ENCODE measurements at places on chromosomes 5 and 9.

DNA sequence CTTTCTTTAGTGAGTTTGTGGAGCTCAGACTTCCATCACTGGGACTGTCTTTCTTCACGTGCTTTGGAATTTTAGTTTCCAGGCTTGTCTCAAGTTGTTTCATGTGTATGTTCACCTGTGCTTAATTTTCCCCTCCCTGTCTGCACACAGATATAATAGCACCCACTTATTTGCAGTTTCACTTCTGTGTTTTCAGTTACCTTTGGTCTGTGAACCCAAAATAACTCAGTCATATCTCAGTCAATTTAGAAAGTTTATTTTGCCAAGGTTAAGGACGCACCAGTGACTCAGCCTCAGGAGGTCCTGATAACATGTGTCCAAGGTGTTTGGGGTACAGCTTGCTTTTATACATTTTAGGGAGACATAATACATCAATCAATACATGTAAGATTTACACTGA lies 330.4 kb downstream of the ICE1 start:
- DNase-seq = no peak

DNA sequence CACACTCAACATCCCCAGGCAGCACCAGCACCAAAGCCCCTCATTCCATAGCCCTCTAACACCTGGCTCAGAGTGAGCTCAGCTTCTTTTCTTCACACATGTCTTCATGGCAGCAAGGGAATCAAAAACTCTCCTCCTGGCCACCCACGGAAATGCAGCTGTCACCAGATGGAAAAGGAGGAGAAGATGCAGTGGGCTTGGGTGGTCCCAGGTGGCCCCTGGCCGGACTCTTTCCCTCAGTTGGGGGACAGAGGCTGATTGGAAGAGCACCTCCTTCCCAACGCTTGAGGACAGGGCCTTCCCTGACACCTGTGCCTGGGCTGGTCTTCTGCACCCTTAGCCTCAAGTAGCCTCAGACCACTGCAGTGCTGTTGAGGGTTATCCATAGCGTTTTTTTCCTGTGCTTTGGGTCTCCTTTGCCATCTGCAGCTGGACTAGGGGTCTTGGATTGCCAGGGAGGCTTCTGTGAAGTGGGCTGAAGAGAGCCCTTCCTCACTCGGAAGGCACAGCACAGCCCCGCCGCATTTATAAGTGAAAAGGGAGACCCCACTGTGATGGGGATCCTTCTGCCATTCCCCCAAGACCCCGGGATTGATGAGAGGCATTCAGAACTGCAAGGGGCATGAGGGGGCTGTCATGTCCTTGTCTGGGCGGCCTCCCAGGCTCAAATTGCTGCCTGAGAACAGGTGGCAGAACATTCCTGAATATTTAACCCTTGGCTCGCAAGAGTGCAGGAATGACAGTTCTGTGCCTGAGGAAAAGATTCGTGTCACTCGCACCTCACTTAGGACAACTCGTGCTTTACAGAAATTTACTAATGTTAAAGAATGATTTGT lies 200.0 kb downstream of the AUH start:
- DNase-seq = no peak

DNA sequence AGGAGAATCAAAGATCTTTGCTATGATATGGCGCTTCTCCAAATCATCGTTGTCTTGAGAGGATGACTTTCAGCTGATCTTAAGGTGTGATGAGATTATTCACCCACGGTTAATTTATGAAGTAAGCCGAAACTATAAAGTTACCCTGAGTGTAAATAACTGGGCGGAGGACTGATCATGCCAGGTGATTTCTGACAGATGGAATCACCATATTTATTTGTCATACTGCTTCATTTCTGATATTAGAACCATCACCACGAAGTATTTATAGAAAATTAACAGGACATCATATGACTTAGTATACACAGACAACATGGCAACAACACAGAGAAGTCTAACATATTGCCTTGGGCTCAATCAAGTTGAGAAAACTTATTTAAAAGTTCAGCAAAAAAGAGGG lies 601.9 kb downstream of the RAB3C start:
- no peak for DNase-seq

GRCh38 chr5:16744164-16744880 lies 127.5 kb upstream of the RETREG1 start:
- DNase-seq = no peak

GRCh38 chr5:149054416-149054815 lies 8.4 kb downstream of the SH3TC2 start:
- DNase-seq = no peak
